ENCODE measurements at places on chromosomes 16 and 17.

DNA sequence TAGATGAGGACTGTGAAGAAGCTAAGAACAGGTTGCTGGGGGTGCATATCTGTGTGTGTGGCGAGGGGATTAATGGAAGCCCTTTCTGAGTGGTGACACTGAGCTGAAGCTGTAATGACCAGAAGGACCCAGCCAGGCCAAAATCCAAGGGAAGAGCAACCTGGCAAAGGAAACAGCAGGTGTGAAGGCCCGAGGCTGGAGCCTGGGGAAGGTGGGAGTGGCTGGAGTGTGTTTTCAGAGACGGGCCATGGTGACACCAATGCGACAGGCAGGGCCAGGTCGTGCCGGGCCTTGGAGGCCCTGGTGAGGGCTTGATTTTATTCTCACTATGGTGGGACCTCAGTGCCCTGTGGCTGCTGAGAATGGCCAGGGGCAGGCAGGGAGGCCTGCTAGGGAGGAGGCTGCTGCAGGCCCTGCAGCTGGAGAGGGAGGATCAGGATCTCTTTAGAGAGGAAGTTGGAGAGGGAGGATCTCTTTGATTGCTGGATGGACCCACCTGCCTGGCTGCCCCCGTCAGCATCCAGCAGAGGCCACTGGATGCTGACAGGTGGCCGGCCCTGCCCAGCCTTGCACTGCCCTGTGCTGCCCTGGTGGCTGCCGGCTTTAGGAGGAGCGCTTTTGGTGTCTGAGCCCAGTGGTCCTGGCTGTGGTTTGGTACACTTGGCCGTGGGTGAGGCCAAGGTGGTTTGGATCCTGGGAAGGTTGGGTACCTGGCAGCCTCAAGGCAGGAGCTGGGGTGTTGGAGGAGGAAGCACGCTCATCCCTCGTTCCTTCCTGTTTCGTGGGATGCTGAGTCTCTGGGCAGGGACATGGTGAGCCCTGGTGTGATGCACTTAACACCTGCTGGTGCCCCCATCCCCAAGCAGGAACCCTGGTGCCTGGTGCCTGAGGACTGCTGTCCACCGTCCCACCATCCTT, 188.3 kb downstream of the SEC14L1 start:
- DNase-seq = no peak

GRCh38 chr17:5785867-5786509, 201.7 kb upstream of the NLRP1 start:
- DNase-seq = no peak

DNA sequence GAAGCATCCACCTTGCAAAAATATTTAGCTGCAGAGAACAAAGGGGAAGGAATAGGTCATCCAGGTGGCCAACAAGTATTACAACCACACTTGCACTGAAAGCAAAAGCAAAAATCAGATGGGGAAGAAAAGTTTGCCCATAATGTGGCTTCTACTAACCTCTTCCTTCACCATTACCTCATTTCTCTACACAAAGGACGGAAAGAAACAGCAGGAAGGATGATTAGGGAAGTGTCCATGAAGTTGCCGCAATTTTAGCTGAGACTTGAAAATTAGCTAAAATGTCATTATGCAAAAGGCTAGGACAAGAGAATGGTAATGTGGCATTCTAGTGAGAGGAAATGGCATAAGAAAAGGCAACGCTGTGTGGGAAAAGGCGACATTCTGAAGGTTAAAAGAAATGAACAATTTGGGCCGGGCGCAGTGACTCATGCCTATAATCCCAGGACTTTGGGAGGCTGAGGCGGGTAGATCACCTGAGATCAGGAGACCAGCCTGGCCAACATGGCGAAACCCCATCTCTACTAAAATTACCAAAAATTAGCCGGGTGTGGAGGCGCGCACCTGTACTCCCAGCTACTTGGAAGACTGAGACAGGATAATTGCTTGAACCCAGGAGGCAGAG, 13.7 kb downstream of the KANSL1 start:
- no peak for DNase-seq

GRCh38 chr17:27418366-27418615, 38.0 kb upstream of the KSR1 start:
- DNase-seq = no peak

DNA sequence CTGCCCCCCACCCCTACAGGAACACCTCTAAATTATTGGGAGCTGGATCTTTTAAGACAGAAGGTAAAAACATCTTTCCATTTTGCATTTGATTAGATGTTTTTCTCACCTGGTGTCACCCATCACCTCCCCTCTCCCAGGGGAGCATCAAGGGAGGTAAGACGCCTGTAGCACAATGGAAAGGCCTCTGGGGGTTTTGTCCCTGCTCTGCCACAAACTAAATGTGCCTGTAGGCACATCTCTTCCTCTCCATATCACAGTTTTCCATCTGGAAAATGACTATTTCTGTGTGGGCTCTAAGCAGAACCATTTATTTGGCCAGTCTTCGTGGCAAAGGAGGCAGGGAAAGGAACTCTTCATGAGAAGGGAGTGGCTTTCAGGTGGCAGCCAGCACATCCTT, 76.6 kb downstream of the GNAO1 start:
- no peak for DNase-seq

DNA sequence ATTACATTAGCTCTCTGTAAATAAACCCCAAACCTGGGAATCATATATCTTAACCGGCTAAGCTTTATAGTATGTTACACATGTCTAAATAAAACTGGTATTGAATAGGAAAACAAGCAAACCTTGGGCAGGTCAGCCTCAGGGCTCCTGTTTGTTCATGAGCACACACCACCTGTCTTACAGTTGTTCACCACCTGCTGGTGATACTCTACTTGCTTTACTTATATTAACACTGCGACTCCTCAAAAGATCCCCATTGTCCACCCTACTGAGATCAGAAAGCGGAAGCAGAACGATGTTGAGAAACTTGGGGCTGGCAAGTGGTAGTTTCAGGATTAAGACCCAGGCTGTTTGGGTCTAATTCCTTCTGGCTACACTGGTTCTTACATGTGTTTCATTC, 16.4 kb downstream of the CDH13 start:
- no peak for DNase-seq

DNA sequence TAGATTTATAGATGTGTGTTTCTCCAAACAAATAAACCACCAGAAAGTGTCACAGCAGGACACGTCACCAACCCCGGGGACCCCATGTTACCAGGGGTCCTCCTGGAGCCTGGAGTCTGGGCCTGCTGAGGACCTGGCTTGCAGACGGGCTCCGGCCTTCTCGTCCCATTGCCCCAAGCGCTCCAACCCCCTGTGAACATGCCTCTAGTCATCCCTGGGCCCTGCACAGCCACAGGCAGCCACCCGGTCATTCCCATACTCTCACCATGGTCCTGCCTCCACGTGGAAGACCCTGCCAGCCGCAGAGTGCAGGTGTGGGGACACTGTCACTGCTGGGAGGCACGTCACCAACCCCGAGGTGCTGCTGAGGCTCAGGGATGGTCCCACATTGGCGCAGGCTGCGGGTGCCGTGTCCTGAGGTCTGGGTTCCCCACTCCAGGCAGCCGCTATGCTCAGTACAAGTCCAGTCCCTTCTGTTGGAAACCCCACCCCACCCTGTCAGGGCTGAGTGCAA, 4.5 kb downstream of the SECTM1 start:
- DNase-seq = no peak

DNA sequence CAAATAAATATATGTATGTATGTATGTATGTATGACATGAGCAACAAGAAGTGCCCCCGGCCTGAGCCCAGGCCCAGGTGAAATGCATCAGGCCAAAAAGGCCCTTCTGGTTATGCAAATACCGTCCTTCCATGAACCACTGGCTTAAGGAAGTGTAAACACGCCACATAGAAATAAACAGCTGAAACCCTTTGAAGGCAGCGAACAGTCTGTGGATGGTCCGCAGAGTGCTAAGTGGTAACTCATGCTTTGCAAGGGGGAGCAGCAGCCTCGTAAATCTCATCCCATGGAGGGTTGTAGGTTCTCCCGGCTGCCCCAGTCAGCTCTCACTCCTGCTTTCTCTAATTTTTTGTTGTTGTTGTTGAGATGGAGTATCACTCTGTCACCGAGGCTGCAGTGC, 36.7 kb downstream of the COTL1 start:
- no peak for DNase-seq

DNA sequence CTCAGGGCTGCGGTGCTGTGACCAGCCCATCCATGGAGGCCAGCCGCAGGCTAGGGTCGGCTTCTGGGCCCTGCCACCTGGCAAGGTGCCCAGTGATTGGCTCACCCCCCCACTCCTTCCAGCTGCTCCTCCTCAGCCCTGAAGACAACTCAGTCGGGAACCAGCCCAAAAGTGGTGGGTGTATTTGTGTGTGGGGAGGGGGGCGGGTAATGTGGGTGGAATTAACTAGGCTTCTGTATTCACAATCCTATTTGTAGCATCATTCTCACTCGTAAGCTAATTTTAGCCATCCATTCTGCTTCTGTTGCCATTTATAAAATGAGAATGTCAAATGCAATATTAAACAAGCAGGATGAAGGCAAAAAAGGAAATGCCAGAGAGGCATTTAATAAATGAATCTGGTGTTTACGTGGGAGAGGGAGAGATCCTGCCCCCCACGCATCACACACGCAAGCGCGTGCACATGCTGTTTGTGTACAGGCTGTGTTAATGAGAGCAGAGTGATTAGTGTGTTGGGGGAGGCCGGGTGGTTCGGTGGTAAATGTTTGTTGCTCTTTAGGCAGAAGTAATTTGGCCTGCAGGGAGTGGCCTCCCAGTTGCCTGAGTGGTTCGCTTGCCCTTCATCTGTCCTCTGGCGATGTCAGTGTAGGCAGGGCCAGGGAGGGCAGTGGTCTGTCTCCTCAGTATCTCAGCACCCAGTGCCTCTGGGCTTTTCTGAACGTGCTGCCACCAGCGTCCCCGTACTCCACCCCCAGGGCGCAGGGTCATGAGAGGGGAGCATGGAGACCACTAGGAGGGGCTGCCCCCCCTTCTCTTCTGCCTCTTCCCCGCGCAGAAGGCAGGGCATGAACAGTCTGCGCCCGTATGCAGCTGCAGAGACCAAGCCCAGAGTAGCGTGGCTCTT, 140.1 kb downstream of the CCDC182 start:
- no peak for DNase-seq

DNA sequence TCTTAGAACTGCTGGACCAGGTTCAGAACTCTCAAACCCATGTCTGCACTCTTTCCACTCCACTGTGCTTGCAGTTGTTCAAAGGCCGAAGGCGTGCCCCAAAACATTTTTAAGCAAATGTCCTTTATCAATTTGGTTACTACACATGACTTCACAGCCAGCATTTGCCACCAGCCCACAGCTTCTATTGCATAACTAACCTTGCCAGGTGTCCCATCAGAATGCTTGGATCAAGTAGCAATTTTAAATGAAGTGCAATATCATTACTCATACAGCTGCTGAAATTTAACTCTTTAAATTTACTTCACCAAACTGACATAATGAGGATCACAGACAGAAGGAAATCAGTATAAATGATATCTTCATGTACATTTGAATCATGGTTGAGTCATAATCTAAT, 29.8 kb upstream of the HS3ST3A1 start:
- DNase-seq = no peak

DNA sequence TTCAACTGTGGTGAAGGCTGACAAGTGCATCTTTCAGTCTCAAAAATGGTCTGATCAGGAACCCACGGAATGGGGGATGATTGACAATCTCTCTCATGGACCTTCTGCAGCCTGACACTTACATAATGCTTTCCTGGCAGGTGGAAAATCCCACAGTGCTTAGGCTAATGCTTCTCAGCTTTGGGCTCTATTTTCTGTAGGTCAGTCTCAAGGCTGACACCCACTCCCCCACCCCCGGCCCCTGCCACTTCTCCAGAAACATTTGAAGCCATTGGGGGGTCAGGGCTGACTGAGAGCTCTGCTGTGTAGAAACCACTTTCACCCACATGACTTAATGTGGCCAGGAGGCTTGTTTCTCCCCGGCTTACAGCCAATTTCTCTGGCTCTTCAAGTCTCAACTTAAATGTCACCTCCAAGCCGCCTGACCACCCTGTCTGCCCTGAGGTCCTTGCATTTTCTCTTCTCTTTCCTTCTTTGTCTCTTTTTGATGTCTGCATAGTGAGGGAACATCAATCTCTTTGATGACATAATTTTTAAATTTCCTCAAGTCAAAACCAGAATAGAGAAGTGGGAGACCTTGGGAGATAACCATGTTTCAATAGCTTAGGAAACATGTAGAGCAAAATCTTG, 16.7 kb upstream of the IRF8 start:
- DNase-seq = no peak
